SJCRH30 (cell line): ENCODE measurements at places on chromosomes 1 and 21. TPM values are rescaled to one million over a fixed set of nuclear protein-coding genes. Genes with fewer than 3 reads are reported as not detected.

- peak overlapping the region; percentile 92 for H3K27ac ChIP-seq
- H3K36me3 ChIP-seq, result no peaks in the 10 kb centered on the region
- peak; percentile 23 for DNase-seq
- H3K27me3 ChIP-seq, result no peaks in the 10 kb centered on the region
Measured at GRCh38 chr1:8047112-8047511, 21.0 kb upstream of the ERRFI1 start.

The CD84 gene
- not detected in 2 replicates for total RNA-seq

The LCE1B gene
- total RNA-seq, result not detected in 2 replicates

DNA sequence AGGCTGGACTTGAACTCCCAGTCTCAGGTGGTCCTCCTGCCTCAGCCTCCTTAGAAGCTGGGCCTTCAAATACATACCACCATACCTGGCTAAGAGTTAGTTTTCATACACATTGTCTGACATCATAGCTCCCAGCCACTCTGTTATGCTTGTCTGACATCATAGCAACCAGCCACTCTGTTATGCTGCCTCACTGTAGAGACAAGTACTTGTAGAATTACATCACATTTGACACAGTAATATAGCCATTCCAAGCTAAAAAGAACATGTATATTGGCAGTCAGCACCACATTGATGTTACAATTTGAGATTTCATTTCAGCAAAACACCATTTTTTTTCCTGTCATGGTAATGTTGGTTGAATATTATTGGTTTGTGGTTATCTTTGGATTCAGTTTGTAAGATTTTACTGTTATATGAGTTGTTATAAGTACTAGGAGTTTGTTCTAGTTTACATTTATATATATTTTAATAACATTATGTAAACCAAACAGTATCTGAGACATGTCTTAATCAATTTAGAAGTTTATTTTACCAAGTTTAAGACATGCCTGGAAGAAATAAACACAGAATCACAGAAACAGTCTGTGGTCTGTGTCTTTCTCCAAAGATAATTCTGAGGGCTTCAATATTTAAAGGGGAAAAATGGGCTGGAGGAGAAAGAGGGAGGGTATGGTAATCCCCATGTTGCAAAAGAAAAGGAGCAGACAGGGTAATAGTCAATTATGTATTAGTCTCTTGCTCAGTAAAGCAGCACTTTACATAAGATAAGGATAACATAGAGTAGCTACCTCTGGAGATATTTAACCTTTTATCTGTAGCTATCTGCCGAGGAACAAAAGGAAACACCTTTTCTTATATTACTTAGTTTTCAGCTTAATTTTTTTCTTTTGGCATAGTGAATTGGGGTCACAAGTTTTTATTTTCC is 43.0 kb downstream of the XPR1 start:
- no peaks in the 10 kb centered on the region for H3K4me1 ChIP-seq
- DNase-seq, result no peak
- H3K27me3 ChIP-seq, result no peaks in the 10 kb centered on the region
- no peaks in the 10 kb centered on the region for H3K36me3 ChIP-seq
- H3K4me3 ChIP-seq, result no peak overlapping the region
- H3K27ac ChIP-seq, result no peak overlapping the region

- H3K36me3 ChIP-seq, result peaks cover 23% of the 10 kb centered on the region
- H3K4me3 ChIP-seq, result no peak overlapping the region
- no peaks in the 10 kb centered on the region for H3K4me1 ChIP-seq
- no peak for DNase-seq
Measured at GRCh38 chr1:42240966-42241755, 76.6 kb upstream of the GUCA2A start.

DNA sequence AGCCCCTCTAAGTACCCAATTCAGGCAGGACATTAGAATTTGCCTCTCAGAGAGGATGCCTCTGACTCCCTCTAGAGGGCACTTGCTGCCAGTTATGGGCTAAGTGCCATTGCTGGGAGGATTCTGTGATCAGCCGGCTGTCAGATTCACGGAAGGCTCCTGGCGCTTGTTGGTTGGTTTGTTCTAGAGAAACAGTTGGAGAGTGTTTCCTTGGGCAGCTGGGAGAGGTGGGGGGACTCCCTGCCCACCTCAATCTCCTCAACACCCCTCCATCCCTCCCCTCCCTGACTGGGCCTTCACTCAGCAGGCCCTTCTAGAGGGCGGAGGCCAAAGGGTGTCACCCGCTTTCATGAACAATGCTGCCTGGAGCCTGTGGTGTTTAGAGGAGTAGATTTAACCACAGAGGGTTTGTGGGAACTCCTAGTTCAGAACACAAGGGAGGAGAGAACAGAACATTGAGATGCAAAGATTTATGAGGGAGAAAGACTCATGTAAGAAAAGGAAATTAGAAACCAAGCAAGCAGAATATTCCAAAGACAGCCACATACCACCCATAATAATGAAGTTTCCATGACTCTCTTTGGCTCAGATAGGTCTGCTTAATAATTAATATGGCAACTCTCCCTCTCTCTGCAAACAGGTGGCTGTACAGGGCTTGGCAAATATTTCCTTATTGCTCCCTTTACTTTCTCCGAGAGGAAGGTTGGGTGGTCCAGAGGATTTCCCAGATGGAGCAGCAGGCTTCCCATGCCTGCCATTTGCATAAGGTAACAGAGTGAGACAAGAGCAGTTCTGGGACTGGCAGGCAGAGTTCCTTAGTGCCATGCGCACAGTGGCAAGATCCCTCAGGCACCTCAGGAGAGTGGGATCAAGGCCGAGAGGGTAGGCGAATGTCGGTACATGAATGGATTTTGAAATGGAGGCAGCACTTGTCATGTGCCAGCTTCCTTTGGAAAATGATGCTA is 30.0 kb upstream of the ACP6 start:
- H3K27me3 ChIP-seq, result no peaks in the 10 kb centered on the region
- peak; percentile 66 for DNase-seq
- H3K27ac ChIP-seq, result no peak overlapping the region
- H3K36me3 ChIP-seq, result no peaks in the 10 kb centered on the region
- H3K4me3 ChIP-seq, result no peak overlapping the region
- no peaks in the 10 kb centered on the region for H3K4me1 ChIP-seq

DNA sequence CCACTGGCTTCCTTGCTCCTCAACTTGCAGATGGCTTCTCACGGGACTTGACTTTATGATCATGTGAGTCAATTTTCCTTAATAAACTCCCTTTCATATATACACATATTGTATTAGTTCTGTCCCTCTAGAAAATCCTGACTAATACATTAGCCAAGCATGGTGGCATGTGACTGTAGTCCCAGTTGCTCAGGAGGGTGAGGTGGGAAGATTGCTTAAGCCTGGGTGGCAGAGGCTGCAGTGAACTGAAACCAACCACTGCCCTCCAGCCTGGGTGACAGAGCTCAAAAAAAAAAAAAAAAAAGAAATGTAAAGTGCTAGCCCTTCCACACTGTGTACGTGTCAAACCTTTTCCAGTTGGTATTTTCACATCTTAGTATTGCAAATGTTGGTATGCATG is 857.0 kb downstream of the LTN1 start:
- no peaks in the 10 kb centered on the region for H3K36me3 ChIP-seq
- H3K4me3 ChIP-seq, result no peak overlapping the region
- DNase-seq, result no peak
- peaks cover 7% of the 10 kb centered on the region; the same call in 1 of the 2 replicates for H3K4me1 ChIP-seq
- H3K27ac ChIP-seq, result no peak overlapping the region

DNA sequence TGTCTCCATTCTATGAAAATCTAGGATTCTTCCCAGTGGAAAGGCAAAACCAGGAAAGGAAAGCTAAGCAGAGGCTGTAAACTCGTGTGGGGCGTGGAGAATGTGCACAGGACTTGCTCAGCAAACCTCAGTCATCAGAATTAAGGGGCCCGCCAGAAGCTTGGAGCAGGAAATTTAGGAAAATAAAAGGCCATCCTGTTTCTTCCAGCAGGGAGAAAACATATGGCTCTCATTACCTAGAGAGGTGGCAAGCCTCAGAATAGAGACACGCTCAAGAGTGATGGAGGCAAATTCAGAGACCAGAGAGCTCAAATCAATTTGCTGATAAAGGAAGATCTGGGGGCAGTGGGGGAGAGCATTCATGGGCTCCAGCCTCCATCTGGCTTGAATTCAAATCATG is 151.9 kb upstream of the KLHDC7A start:
- H3K27ac ChIP-seq, result no peak overlapping the region
- H3K4me1 ChIP-seq, result peaks cover 2% of the 10 kb centered on the region; the same call in 1 of the 2 replicates
- H3K4me3 ChIP-seq, result no peak overlapping the region
- H3K27me3 ChIP-seq, result peaks cover 4% of the 10 kb centered on the region; the same call in 1 of the 2 replicates
- no peaks in the 10 kb centered on the region for H3K36me3 ChIP-seq

The MINDY1 gene
- 2.0 and 2.5 TPM in 2 replicates for total RNA-seq
